ENCODE measurements at places on chromosomes 4 and X. TPM values are rescaled to one million over a fixed set of nuclear protein-coding genes. Genes with fewer than 3 reads are reported as not detected.

DNA sequence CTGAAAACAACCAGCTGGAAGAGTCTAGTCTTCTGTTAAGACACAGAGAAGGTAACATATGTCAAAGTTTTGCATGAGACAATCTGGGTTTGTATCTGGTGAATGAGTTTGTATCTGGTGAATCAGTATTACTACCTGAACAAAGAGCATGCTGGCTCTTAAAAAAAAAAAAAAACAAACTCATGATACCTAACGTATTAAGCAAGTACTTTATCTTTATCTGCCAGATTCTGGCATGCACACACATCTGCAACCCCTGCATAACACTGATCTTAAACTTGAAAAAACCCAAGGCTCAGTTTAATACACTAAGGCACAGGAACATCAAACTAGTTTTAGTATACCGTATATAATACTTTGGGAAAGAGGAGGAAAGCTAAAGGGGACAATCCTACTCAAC is 5.8 kb downstream of the YTHDC1 start:
- H3K36me3 ChIP-seq, result no peaks in the 10 kb centered on the region
- no peaks in the 10 kb centered on the region for H3K27me3 ChIP-seq
- no peak overlapping the region for H3K27ac ChIP-seq
- no peak for DNase-seq

- H3K4me3 ChIP-seq, result no peak overlapping the region
- no peak overlapping the region for H3K27ac ChIP-seq
- no peaks in the 10 kb centered on the region for H3K36me3 ChIP-seq
- no peaks in the 10 kb centered on the region for H3K27me3 ChIP-seq
- no peak for DNase-seq
- no peaks in the 10 kb centered on the region for H3K4me1 ChIP-seq
Observed at GRCh38 chr4:44859477-44859876, 133.1 kb upstream of the GNPDA2 start.

Gene GPR143
- not detected for total RNA-seq

GRCh38 chr4:145180298-145181090 is at the start of gene OTUD4:
Gene OTUD4, minus strand, starts transcription at chr4:145180589. Its CDS starts 616 bp downstream, at chr4:145179973.
- peak within 1 kb of the TSS; percentile 71 for H3K4me3 ChIP-seq
- H3K36me3 ChIP-seq, result no peaks in the 10 kb centered on the region
- DNase-seq, result peak; percentile 94
- H3K27ac ChIP-seq, result peak within 1 kb of the TSS; percentile 90

DNA sequence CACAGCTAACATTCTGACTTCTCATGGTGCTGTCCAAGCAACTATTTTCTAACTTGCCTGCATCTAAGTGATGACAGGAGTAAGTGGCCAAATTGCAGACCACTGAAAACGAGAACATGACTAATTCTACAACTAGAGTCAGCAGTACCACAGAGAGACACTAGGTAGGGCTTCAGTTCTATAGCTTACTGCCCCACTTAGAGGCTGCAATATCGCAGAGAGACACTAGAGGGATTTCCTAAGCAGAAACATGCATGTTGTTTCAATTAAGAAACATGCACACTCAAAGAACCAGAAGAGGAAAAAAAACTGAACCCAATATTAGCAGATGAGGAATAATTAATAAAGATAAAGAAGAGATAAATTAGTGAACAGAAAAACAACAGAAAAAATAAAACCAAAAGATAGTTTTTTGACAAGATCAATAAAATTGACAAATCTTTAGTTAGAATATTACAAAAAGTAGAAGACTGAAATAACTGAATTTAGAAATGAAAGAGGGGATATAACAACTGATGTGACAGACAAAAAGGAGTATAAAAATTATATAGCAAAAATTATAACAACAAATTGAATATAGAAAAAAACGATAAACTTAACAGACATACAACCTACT is 100.8 kb downstream of the SPIN4 start:
- H3K27me3 ChIP-seq, result no peaks in the 10 kb centered on the region
- no peak for DNase-seq
- H3K27ac ChIP-seq, result no peak overlapping the region
- no peaks in the 10 kb centered on the region for H3K36me3 ChIP-seq

DNA sequence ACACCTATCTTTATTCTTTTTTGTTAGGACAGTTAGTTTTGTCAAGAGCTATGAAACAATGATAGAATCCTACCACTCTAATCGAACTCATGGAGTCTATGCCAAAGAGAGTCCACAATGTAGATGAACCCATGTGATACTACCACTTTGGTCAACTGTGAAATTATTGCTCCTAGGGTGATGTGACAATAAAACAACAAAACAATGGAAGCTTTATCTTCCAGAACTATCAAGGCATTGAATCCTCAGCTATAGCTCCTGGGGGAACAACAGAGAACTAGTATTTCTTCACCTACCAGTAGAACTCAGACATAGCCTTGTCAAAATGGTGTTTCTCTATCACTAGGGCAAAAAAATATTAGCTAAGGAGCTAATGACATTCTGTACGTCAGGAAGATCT is 62.9 kb downstream of the SHROOM4 start:
- H3K27me3 ChIP-seq, result no peaks in the 10 kb centered on the region
- no peak overlapping the region for H3K27ac ChIP-seq
- DNase-seq, result no peak
- H3K4me1 ChIP-seq, result no peaks in the 10 kb centered on the region

GRCh38 chrX:77565278-77565677 is 118.1 kb downstream of the FGF16 start:
- H3K36me3 ChIP-seq, result no peaks in the 10 kb centered on the region
- H3K27me3 ChIP-seq, result no peaks in the 10 kb centered on the region
- no peak for DNase-seq

GRCh38 chrX:12891915-12892506 is 14.4 kb upstream of the TLR8 start:
- peaks cover 6% of the 10 kb centered on the region for H3K4me1 ChIP-seq
- H3K4me3 ChIP-seq, result no peak overlapping the region
- H3K36me3 ChIP-seq, result no peaks in the 10 kb centered on the region
- no peaks in the 10 kb centered on the region for H3K27me3 ChIP-seq
- no peak for DNase-seq
- no peak overlapping the region for H3K27ac ChIP-seq

Gene NR0B1
- not detected for total RNA-seq

DNA sequence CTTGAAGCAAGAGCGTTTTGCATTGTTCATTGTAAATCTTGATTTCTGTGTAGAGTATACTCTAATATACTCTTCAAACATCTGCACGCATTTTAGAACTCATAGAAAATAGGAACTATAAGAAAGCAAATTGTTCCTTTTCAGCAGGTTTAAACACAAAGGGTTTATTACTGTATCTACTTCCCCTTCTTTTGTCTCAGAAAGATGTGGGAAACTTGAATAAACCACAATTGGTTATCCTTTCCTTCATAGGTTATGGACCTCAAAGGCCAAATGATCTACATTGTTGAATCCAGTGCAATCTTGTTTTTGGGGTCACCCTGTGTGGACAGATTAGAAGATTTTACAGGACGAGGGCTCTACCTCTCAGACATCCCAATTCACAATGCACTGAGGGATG is 46.0 kb upstream of the GUCY1B1 start:
- no peaks in the 10 kb centered on the region for H3K27me3 ChIP-seq
- H3K27ac ChIP-seq, result no peak overlapping the region
- no peak overlapping the region for H3K4me3 ChIP-seq
- no peaks in the 10 kb centered on the region for H3K36me3 ChIP-seq

GRCh38 chrX:134148172-134148692 is 88.8 kb upstream of the CCDC160 start:
- H3K36me3 ChIP-seq, result no peaks in the 10 kb centered on the region
- DNase-seq, result no peak
- no peaks in the 10 kb centered on the region for H3K27me3 ChIP-seq
- H3K27ac ChIP-seq, result no peak overlapping the region

Gene PRSS12
- 0.25 TPM for total RNA-seq
